ENCODE measurements at places on chromosomes 7 and 10.

DNA sequence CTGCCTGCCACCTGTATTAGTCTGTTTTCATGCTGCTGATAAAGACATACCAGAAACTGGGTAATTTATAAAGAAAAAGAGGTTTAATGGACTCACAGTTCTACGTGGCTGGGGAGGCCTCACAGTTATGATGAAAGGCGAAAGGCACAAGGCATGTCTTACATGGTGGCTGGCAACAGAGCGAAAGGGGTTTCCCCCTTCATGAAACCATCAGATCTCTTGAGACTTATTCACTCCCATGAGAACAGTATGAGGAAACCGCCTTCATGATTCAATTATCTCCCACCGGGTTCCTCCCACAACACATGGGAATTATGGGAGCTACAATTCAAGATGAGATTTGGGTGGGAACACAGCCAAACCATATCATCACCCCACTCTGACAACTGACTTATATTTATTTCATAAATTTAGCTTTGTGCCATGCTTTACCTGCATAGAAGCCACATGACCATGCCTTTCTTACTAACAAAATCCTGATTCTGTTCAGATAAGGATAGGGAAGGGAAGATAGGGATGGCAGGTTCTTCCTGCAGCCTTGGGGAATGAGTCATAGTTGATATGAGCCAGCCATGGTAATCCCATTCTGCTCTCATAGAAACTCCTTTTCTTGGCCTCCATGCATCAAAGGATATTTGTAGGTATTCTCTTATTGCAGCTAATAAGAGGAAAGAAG is 191.3 kb upstream of the AGK start:
- no peaks in the 10 kb centered on the region for H3K36me3 ChIP-seq
- H3K4me1 ChIP-seq, result peaks cover 19% of the 10 kb centered on the region
- H3K27me3 ChIP-seq, result no peaks in the 10 kb centered on the region
- no peak for DNase-seq
- H3K4me3 ChIP-seq, result no peak overlapping the region
- H3K27ac ChIP-seq, result no peak overlapping the region

DNA sequence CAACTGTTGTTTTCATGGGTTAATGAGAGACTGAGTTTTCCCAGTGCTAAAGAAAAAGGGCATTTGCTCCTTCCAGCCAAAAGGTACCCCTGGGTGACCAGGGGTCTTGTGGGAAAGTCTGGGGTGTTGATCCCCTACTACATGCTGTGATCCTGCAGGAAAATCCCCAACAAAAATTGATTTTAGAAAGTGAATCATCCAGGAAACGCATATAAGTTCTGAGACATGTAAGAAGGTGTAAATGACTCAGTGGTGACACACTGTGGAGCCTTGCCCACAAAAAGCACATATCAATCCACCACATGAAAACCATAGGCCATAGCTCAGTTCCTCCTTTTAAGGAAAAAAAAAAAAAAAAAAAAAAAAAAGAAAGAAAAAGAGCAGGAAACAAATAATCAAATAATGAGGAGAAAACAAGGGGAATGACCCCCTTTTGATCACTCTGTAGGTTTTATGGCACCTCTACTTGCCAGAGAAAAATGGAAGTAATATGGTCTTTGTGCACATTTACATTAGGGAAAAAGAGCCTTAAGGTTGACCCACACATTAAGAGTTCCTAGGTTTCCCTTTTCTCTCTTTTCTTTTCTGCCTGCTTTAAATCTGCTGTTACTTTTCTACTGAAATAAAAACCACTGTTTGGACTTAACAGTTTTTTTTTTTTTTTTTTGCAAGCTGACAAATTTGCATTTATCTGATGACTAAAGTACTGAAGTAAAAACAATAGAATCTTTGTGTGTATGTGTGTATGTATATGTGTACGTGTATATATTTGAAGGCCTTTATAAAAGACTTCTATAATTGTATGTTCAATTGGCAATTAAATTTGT is 386.0 kb downstream of the KIF20B start:
- no peak for DNase-seq
- H3K4me1 ChIP-seq, result no peaks in the 10 kb centered on the region
- no peaks in the 10 kb centered on the region for H3K36me3 ChIP-seq
- H3K4me3 ChIP-seq, result no peak overlapping the region
- H3K27ac ChIP-seq, result no peak overlapping the region

GRCh38 chr10:125333209-125333591 is 172.8 kb upstream of the CTBP2 start:
- no peak overlapping the region for H3K4me3 ChIP-seq
- no peak overlapping the region for H3K27ac ChIP-seq
- H3K36me3 ChIP-seq, result no peaks in the 10 kb centered on the region
- no peaks in the 10 kb centered on the region for H3K4me1 ChIP-seq
- DNase-seq, result no peak

- H3K4me3 ChIP-seq, result no peak overlapping the region
- no peaks in the 10 kb centered on the region for H3K27me3 ChIP-seq
- no peaks in the 10 kb centered on the region for H3K36me3 ChIP-seq
These were observed 75.2 kb downstream of the TEX36 start for GRCh38 chr10:125607689-125608290.

GRCh38 chr10:132506711-132507408 is 30.7 kb upstream of the INPP5A start:
- peaks cover 25% of the 10 kb centered on the region for H3K4me1 ChIP-seq
- H3K27ac ChIP-seq, result peak overlapping the region; percentile 80
- H3K27me3 ChIP-seq, result no peaks in the 10 kb centered on the region
- no peaks in the 10 kb centered on the region for H3K36me3 ChIP-seq

GRCh38 chr7:134686786-134687185 is 40.1 kb downstream of the BPGM start:
- H3K4me3 ChIP-seq, result no peak overlapping the region
- no peaks in the 10 kb centered on the region for H3K36me3 ChIP-seq
- no peaks in the 10 kb centered on the region for H3K4me1 ChIP-seq
- H3K27me3 ChIP-seq, result no peaks in the 10 kb centered on the region
- DNase-seq, result no peak

DNA sequence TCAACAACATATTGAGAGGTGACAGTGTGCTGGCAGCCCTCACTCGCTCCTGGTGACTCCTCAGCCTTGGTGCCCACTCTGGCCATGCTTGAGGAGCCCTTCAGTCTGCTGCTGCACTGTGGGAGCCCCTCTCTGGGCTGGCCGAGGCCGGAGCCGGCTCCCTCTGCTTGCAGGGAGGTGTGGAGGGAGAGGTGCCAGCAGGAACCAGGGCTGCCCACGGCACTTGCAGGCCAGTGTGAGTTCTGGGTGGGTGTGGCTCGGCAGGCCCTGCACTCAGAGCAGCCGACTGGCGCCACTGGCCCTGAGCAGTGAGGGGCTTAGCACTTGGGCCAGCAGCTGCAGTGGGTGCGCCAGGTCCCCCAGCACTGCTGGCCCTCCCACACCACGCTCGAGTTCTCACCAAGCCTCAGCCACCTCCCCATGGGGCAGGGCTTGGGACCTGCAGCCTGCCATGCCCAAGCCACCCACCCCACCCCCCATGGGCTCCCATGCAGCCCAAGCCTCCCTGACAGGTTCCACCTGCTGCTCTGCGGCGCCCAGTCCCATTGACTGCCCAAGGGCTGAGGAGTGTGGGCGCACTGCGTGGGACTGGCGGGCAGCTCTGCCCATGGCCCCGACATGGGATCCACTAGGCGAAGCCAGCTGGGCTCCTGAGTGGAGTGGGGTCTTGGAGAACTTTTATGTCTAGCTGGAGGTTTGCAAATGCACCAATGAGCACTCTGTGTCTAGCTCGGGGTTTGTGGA is 377.1 kb upstream of the ANKRD30A start:
- no peaks in the 10 kb centered on the region for H3K27me3 ChIP-seq
- no peak overlapping the region for H3K27ac ChIP-seq
- no peaks in the 10 kb centered on the region for H3K4me1 ChIP-seq
- no peaks in the 10 kb centered on the region for H3K36me3 ChIP-seq
- H3K4me3 ChIP-seq, result no peak overlapping the region

- no peak for DNase-seq
- H3K4me3 ChIP-seq, result no peak overlapping the region
- H3K4me1 ChIP-seq, result no peaks in the 10 kb centered on the region
- H3K27me3 ChIP-seq, result no peaks in the 10 kb centered on the region
These were observed 134.6 kb downstream of the RNF216 start for GRCh38 chr7:5646846-5647245.

DNA sequence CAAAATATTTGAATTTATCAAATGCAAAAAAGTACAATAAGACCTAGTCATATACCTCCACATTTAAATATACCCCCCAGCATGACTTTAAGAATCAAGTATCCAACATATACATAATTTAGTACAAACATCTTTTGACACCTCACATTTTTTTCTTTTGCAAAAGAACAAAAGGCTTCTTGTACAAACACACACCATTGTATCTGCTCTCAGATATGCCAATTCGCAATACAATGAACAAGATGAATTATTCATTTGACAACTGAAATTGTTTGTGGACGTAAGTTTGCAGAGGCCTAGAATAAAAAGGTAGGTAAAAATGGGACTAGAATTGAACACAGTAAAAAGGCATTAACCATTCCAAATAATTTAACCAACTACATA is 154.4 kb downstream of the CACNA2D1 start:
- H3K27me3 ChIP-seq, result no peaks in the 10 kb centered on the region
- H3K4me3 ChIP-seq, result no peak overlapping the region
- no peak for DNase-seq
- peaks cover 37% of the 10 kb centered on the region for H3K4me1 ChIP-seq
- no peak overlapping the region for H3K27ac ChIP-seq

- no peak overlapping the region for H3K27ac ChIP-seq
- no peaks in the 10 kb centered on the region for H3K4me1 ChIP-seq
- H3K36me3 ChIP-seq, result no peaks in the 10 kb centered on the region
- H3K4me3 ChIP-seq, result no peak overlapping the region
These were observed 332.2 kb downstream of the EXOC4 start for GRCh38 chr7:133584956-133585668.

Measured in gastrocnemius medialis (tissue), 4 donors.